ENCODE measurements at places on chromosomes 6 and 20.

GRCh38 chr20:61497029-61497627 is 245.1 kb downstream of the CDH4 start:
- DNase-seq, result no peak
- H3K36me3 ChIP-seq, result no peaks in the 10 kb centered on the region

- no peak for DNase-seq
- H3K36me3 ChIP-seq, result no peaks in the 10 kb centered on the region
- H3K27ac ChIP-seq, result no peak overlapping the region
- no peak overlapping the region for H3K4me3 ChIP-seq
- no peaks in the 10 kb centered on the region for H3K27me3 ChIP-seq
These were observed 19.3 kb downstream of the PROKR2 start for GRCh38 chr20:5297280-5298004.

DNA sequence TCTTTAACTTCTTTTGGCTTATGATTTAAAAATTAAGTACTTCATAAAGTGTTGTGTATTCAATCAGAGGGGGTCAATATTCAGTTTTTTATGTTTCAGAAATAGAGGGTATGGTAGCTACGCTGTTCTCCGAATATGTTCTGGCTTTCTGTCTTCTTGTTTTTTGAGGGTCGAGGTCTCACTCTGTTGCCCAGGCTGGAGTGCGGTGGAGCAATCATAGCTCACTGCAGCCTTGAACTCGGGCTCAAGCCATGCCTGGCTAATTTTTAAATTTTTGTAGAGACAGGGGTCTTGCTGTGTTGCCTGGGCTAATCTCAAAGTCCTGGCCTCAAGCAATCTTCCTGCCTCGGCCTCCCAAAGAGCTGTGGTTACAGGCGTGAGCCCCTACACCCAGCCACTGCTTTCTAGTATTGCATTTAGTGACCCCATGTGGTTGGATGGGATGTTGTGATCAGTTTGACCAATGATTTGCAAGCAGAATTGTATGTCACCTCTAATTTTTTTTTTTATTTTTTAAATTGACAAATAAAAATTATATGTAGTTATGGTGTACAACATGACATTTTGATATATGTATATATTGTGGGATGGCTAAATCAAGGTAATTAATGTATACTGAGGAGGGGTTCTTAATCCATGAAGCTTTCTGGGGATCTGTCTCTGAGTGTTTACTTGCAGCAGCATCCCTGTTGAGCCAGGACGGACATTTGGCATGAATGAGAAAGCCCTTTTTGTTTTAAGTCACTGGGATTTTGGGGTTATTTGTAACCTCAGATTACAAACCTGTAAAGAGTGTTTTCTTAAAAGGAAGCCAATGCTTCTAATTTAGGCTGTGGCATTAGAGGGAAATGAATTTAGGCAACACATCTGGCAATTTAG is 38.5 kb upstream of the DEK start:
- H3K27ac ChIP-seq, result no peak overlapping the region
- no peaks in the 10 kb centered on the region for H3K27me3 ChIP-seq
- H3K4me1 ChIP-seq, result no peaks in the 10 kb centered on the region
- H3K36me3 ChIP-seq, result no peaks in the 10 kb centered on the region
- no peak for DNase-seq

DNA sequence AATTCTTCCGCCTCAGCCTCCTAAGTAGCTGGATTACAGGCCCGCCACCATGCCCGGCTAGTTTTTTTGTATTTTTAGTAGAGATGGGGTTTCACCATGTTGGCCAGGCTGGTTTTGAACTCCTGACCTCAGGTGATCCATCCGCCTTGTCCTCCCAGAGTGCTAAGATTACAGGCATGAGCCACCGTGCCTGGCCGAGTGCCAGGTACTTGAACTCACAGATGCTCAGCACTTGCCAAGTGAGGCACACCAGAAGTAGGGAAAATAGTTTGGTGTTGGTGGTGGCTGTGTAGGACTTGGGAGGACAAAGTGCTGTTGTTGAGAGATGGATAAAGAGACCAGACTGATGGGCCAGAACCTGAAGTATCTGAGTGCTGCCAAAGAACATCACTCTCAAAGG is 40.0 kb upstream of the MBOAT1 start:
- DNase-seq, result no peak
- H3K27ac ChIP-seq, result no peak overlapping the region
- H3K4me1 ChIP-seq, result no peaks in the 10 kb centered on the region

- H3K27me3 ChIP-seq, result no peaks in the 10 kb centered on the region
- no peak overlapping the region for H3K4me3 ChIP-seq
- H3K27ac ChIP-seq, result no peak overlapping the region
- no peak for DNase-seq
These were observed 81.3 kb downstream of the MOXD1 start for GRCh38 chr6:132320007-132320406.

DNA sequence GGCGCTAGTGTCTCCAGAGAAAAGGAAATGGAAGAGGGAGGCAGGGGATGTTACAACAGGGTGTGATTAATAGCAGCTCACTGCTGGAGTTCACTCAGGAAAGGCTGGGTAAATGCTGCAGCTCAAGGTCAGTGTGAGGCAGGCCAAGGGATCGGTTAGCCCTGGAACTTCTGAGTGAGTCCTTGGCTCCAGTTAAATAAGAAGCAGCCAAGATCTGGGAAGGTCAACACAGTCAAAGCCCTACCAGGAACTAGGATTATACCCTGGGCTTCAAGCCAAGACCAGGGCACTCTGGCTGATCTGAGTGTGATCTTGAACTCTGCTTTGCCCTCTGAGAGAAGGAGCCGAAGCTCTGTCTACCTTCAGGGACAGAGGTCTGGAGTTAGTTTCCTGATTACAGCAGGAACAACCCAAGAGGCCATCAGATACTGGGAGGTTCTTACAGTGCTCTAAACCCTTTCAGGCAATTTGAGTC is 44.3 kb downstream of the TPD52L1 start:
- no peaks in the 10 kb centered on the region for H3K27me3 ChIP-seq
- H3K4me1 ChIP-seq, result peaks cover 49% of the 10 kb centered on the region
- peak overlapping the region; percentile 74 for H3K27ac ChIP-seq
- H3K4me3 ChIP-seq, result no peak overlapping the region
- H3K36me3 ChIP-seq, result no peaks in the 10 kb centered on the region

DNA sequence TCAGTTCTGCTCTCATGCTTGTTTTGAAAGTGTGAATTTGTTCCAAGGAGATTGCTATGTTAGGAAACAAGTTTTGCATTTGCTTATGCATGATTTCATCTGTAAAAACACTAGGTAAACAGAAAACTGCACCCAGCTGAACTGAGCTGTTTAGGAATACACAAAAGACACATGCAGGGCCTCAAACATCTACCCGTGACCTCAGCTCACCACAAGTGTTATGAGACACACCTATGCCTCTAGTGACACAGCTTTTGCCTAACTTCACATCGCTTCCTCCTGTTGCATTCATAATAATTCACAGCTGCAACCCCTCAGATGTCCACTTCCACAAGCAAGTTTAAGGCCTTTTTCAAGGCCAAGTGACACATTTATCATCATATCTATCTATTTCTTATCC is 98.0 kb upstream of the SLC24A3 start:
- no peak overlapping the region for H3K4me3 ChIP-seq
- H3K36me3 ChIP-seq, result no peaks in the 10 kb centered on the region
- H3K4me1 ChIP-seq, result no peaks in the 10 kb centered on the region
- no peak for DNase-seq
- no peak overlapping the region for H3K27ac ChIP-seq

DNA sequence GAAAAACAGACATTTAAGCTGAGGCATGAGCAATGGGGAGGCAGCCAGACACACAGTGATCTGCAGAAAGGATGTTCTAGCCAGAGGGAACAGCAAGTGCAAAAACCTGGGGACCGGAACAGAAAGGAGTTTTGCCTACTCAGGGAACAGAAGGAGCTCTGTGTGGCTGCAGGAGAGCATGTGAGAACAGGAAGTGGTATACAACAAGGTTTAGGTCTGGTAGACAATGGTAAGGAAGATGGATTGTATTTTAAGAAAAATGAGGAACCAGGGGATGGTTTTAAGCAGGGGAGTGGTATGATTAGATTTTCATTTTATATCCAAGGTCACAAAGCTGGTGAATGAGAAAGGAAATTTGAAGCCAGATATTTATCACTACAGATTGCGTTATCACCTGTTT is 157.5 kb downstream of the UNC5CL start:
- H3K4me1 ChIP-seq, result no peaks in the 10 kb centered on the region
- no peaks in the 10 kb centered on the region for H3K36me3 ChIP-seq

- no peak for DNase-seq
- peak overlapping the region; percentile 68 for H3K4me3 ChIP-seq
- H3K27me3 ChIP-seq, result no peaks in the 10 kb centered on the region
- no peaks in the 10 kb centered on the region for H3K4me1 ChIP-seq
- H3K27ac ChIP-seq, result peak overlapping the region; percentile 87
These were observed 129.2 kb downstream of the HFE start for GRCh38 chr6:26216359-26216885.

DNA sequence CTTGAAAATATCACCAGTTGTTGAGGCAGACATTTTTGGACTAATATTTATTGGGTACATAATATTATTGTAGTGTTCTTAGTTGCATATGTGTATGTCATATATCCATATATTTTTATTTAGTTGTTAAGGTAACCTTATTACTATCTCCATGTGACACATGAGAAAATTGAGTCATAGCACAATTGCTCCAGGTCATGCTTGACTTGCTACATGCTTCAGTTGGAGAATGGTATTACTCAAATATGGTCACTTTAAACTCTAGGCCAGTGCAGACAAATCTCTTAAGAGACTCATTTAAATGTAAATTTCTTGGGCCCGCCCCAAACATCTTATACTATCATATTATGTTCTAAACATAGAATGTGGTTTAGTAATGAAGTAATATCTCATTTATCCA is 246.1 kb downstream of the RIMS1 start:
- no peaks in the 10 kb centered on the region for H3K27me3 ChIP-seq
- H3K36me3 ChIP-seq, result no peaks in the 10 kb centered on the region
- H3K4me3 ChIP-seq, result no peak overlapping the region
- no peak for DNase-seq
- H3K27ac ChIP-seq, result no peak overlapping the region

DNA sequence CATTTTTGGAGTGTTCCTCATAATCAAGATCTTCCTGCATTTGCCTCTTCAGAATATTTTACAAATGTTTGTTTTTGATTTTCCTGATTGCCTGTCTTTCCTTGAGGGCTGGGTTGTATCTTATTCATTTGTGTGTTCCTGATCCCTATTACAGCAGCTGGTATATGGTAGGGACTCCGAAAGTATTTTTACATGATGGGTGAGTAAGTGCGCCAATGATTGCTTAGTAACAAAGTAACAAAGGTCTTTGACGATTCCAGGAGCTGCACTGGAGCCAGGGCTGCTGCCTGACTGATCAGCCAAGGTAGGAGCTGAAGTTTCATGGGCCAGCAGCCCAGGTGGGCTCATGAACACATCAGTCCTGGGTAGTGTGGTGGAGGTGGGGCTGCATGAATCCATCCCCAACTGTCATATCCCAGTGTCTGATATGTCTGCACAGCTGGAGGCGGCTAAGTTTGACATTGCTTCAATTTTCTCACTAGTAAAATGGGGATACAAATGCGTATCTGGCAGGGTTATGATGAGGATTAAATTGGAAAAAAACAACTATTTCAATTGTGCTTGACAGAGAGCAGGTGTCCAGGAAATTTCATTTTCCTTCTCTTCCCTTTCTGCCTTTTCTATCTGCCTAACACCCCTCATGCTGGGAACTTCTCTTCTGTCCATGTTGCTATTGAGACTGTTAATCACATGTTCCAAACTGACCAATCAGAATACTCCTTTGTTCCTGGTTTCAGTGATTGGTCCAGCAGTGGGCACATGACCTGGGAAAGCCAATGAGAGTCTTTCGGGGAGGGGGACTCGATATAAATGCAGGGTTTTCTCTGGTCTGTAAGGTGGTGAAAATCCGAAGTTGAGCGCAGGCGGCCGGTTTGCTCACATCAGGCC is 90.7 kb downstream of the CDH26 start:
- H3K27me3 ChIP-seq, result peaks cover 23% of the 10 kb centered on the region
- H3K27ac ChIP-seq, result no peak overlapping the region
- no peaks in the 10 kb centered on the region for H3K4me1 ChIP-seq
- no peak overlapping the region for H3K4me3 ChIP-seq

- H3K4me1 ChIP-seq, result no peaks in the 10 kb centered on the region
- no peak overlapping the region for H3K27ac ChIP-seq
- peaks cover 7% of the 10 kb centered on the region for H3K27me3 ChIP-seq
- no peak for DNase-seq
- H3K36me3 ChIP-seq, result no peaks in the 10 kb centered on the region
These were observed 110.6 kb upstream of the GLP1R start for GRCh38 chr6:38937839-38938613.

- H3K4me3 ChIP-seq, result no peak overlapping the region
- peaks cover 5% of the 10 kb centered on the region for H3K4me1 ChIP-seq
- no peaks in the 10 kb centered on the region for H3K27me3 ChIP-seq
- H3K27ac ChIP-seq, result no peak overlapping the region
- no peaks in the 10 kb centered on the region for H3K36me3 ChIP-seq
These were observed 91.9 kb downstream of the FOXF2 start for GRCh38 chr6:1481286-1481685.
